ENCODE measurements at places on chromosomes 2 and 18. TPM values are rescaled to one million over a fixed set of nuclear protein-coding genes. Genes with fewer than 3 reads are reported as not detected.

SERPINB12 gene
- total RNA-seq, result not detected

EIF5B gene
- 54.1 TPM for total RNA-seq

CTAGE1 gene
- total RNA-seq, result not detected

SCN9A gene
- total RNA-seq, result not detected

DUSP2 gene
- total RNA-seq, result 82.0 TPM

UGT1A4 gene
- total RNA-seq, result not detected

IL36RN gene
- not detected for total RNA-seq

DLGAP1 gene
- 1.1 TPM for total RNA-seq

LONRF2 gene
- total RNA-seq, result 0.16 TPM

ITPRID2 gene
- 36.4 TPM for total RNA-seq

QPCT gene
- total RNA-seq, result 0.71 TPM

INSIG2 gene
- 309 TPM for total RNA-seq

PLGLB2 gene
- total RNA-seq, result 1.6 TPM

INPP1 gene
- total RNA-seq, result 15.5 TPM

EHBP1 gene
- total RNA-seq, result 22.0 TPM

ZNF892 gene
- total RNA-seq, result 2.9 TPM

NLRC4 gene
- total RNA-seq, result 0.13 TPM

ADAM23 gene
- total RNA-seq, result 2.2 TPM

MYL1 gene
- not detected for total RNA-seq
